ENCODE measurements at places on chromosomes 16 and 17. TPM values are rescaled to one million over a fixed set of nuclear protein-coding genes. Genes with fewer than 3 reads are reported as not detected.

CD300E gene
- 0.10 TPM for total RNA-seq

- H3K4me3 ChIP-seq, result no peak overlapping the region
- H3K36me3 ChIP-seq, result no peaks in the 10 kb centered on the region
- H3K27ac ChIP-seq, result no peak overlapping the region
- no peaks in the 10 kb centered on the region for H3K27me3 ChIP-seq
- H3K4me1 ChIP-seq, result no peaks in the 10 kb centered on the region
Measured at GRCh38 chr17:12229335-12229734, 208.7 kb downstream of the MAP2K4 start.

DNA sequence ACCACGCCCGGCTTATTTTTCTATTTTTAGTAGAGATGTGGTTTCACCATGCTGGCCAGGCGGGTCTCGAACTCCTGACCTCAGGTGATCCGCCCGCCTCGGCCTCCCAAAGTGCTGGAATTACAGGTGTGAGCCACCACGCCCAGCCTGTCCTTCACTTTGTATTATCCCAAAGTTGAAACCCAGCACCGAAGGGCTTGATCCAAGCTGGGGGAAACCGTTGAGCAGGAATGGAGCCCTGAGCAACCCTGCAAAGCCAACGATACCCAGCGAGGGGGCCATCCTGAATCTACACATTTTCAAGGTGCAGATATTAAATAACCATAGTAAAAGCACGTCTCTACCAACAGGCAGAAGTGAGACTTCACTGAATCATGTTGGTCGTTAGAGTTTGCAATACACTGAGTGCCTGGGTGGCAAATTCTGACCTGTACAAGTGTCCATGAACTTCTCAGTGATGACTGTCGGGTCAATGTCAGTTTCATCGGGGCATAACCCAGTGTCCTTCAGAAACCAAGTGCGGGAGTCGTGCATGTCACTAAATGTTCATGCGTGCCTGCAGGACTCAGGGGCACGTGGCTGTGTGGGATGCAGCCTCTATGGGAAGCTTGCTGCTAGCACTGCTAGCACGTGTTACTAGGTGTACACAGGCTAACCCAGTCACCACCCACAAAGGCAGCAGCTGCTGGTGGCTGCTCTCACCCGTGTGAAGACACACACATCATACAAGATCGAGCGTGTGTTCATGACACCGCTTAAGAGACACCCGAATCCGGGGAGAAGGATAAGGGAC, 10.5 kb upstream of the RBFOX3 start:
- H3K27me3 ChIP-seq, result no peaks in the 10 kb centered on the region
- no peak overlapping the region for H3K4me3 ChIP-seq
- no peak for DNase-seq

MAP3K14 gene
- 82.5 TPM for total RNA-seq

HS3ST3A1 gene
- total RNA-seq, result 0.17 TPM

DNA sequence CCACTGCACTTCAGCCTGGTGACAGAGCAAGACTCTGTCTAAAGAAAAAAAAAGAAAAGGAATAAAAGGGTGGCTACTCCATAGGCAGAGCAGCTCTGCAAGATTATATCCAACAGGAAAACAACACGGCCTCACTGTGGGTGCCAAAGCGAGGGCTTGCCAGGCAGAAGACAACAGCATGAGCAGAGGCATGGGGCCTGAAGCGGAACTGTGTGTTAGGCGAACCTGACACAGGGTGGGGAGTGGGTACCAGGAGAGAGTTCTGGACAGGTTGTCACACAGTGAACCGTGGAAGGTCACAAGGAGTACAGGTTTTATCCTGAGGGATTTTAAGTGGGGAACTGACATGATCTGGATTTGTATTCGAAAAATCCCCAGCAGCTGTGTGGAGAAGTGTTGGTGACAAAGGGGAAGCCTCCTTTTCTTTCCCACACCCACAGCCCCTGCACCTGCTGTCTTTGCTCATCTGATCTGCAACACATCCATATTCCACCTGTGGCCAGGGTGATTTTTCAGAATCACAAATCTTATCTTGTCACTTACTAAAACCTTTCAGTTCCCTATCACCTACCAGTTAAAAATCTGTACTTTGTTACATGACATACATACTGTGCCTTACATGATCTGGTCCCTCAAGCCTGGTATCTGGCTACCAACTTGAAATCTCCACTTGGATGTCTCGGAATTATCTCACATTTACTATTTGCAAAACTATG, 23.2 kb upstream of the ARHGAP17 start:
- no peak overlapping the region for H3K4me3 ChIP-seq
- H3K4me1 ChIP-seq, result peaks cover 29% of the 10 kb centered on the region
- H3K27me3 ChIP-seq, result no peaks in the 10 kb centered on the region
- H3K27ac ChIP-seq, result no peak overlapping the region
- peak; percentile 50 for DNase-seq

All from B cell (primary cell).